ENCODE measurements at places on chromosomes 5 and 9.

- no peak for DNase-seq
Observed at GRCh38 chr9:2616692-2617377, 4.8 kb upstream of the VLDLR start.

GRCh38 chr9:38144421-38144820 lies 75.4 kb upstream of the SHB start:
- DNase-seq: no peak

GRCh38 chr5:142806841-142807267 lies 36.7 kb downstream of the ARHGAP26 start:
- no peak for DNase-seq

GRCh38 chr9:104905153-104905901 lies 22.6 kb downstream of the ABCA1 start:
- no peak for DNase-seq

DNA sequence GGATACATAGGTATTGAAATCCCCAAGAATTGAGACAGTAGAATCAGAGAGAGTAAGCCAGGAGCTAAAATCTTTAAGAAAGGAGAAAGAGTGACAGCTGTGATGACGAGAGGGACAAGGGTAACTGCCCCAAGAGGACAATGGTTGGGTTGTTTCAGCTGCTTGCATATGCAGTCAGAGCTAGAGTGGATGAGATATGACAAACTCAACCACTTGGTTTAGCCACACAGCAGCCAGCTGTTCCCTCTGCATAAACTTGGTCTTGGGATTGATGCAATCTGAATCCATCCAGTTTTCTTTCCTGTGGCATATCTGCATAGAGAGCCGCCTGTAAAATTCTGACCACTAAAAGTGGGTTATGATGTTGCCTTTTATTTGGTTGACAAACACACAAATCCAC lies 100.7 kb downstream of the ZNF622 start:
- no peak for DNase-seq

GRCh38 chr5:132471944-132472343 lies 18.6 kb downstream of the IRF1 start:
- DNase-seq: no peak

GRCh38 chr9:4831944-4832343 lies 39.2 kb downstream of the RCL1 start:
- DNase-seq: no peak

- no peak for DNase-seq
Observed at GRCh38 chr9:35960039-35960655, 2.2 kb upstream of the OR2S2 start.

- no peak for DNase-seq
Observed at GRCh38 chr9:4992872-4993271, 7.8 kb downstream of the JAK2 start.

DNA sequence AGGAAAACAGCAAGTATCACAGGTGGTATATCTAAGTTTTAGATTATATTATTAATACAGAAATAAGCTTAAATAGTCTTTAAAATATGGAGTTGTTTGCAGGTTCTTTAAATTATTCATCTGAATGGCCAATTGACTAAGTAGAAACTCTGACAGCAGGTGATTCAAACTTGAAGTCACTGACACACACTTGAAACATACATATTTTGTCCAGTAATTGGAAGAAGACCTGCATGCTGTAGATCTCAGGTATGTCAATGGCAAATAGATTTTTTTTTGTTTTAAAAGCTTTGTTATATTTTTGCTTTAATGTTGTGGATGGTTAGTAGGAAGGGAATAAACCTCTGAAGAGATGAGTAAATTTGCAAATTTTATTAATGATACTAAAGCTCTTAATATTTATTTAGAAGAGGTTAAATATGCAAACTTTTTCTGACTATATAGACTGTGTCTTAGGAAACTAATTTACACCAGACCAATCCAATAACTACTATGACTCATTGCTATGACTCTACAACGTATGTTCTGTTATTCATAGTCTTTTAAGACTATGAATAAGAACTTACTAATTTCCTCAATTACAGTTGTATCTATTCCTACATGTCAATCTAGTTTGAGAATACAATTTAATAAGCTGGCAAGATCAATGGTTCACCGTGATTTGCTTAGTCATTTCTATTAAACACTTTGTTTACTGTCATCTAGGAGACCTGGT lies 53.9 kb upstream of the RORB start:
- no peak for DNase-seq

DNA sequence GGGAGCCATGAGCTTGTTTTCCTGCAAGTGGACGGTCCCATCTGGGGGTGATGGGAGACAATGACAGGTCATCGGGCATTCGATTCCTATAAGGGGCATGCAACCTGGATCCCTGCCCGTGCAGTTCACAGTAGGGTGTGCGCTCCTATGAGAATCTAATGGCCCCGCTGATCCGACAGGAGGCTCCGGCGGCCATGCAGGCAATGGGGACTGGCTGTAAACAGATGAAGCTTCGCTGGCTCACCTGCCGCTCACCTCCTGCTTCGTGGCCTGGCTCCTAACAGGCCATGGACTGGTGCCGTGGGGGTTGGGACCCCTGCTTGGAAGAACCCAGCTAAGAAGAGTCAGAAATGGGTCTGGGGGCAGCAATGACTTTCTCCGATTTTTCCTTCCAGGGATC lies 21.0 kb downstream of the PAEP start:
- peak; percentile 37 for DNase-seq

DNA sequence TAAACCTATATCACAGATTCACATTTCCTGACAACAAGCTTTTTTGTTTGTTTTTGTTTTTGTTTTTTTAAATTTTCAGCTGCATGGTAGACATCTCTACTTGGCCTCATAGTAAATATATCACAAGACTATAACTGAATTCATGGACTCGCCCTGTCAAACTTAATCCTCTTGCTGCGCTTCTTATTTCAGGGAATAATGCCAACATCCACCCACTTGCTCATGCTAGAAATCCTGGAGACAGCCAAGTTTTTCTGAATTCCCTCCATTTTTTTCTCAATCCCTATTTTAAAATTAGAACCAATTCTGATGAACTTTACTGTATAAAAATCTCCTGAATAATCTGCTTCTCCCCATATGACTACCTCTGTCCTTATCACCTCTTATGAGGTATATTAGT lies 283.6 kb upstream of the RPS23 start:
- no peak for DNase-seq

GRCh38 chr9:104725014-104725413 lies 22.5 kb upstream of the NIPSNAP3A start:
- DNase-seq: no peak

DNA sequence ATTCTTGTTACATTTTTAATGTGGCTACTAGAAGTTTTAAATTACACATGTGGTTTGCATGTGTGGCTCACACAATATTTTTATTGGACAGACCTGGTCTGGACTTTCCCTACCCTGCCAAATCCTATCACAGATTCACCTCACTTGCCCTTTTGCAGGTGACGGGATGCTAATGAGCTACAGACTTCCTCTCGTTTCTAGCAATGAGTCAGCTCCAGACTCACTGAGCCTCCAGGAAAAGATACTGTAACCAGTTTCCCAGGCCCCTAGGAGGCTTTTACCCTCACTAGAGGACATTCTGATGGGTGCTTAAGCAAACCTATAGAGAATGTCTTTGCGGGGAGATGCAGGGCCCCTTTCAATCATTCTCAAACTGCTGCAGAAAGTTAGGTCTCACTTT lies 135.4 kb downstream of the WDR41 start:
- no peak for DNase-seq

DNA sequence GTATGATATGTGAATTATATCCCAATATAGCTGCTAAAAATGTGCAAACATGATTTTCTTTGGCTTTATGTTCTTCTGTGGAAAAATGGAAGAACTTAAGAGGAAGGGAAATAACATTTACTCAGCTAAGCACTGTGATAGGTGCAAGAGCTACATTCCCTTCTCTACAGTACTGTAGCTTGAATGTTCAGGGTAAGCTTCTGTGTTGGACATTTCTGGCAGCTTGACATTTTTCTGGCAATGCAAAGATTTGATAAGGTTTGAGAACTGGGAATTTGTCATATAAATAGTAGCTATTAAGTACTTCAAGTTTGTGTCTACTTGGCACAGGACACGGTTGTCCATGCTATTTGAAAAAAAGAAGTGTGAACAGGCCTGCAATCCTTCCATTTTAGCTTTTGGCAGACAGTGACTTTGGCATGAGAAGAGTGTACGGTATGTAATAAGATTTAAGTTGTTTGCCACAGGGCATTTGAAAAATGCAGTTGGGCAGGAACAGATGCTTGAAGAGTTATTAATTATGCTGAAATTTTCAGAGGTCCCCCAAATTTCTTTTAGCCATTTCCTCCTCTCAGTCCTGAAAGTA lies 77.6 kb downstream of the KIF4B start:
- DNase-seq: no peak

GRCh38 chr5:751496-751895 lies 33.0 kb downstream of the ZDHHC11B start:
- DNase-seq: peak; percentile 81
